ENCODE measurements at places on chromosomes 3 and 15. TPM values are rescaled to one million over a fixed set of nuclear protein-coding genes. Genes with fewer than 3 reads are reported as not detected.

SEMA6D gene
- total RNA-seq = 0.44 TPM

SATB1 gene
- 4.2 TPM for total RNA-seq

MKRN3 gene
- total RNA-seq = 0.65 TPM

GHSR gene
- total RNA-seq = not detected

NMB gene
- total RNA-seq = 4.6 TPM

SEMA3B gene
- total RNA-seq = 0.60 TPM

CCDC9B gene
- 8.9 TPM for total RNA-seq

WDR93 gene
- not detected for total RNA-seq

ANKUB1 gene
- total RNA-seq = not detected

VGLL3 gene
- total RNA-seq = 0.22 TPM

ZPLD1 gene
- not detected for total RNA-seq

ZNF620 gene
- 6.5 TPM for total RNA-seq

MELTF gene
- 0.40 TPM for total RNA-seq

CIP2A gene
- 5.0 TPM for total RNA-seq

AHSG gene
- not detected for total RNA-seq

GOLGA6L7 gene
- not detected for total RNA-seq

TIMMDC1 gene
- 25.3 TPM for total RNA-seq

ADGRG7 gene
- not detected for total RNA-seq

MINAR1 gene
- total RNA-seq = 0.44 TPM

LIPH gene
- not detected for total RNA-seq

ZNF80 gene
- total RNA-seq = not detected

ISLR gene
- total RNA-seq = not detected

CAND2 gene
- total RNA-seq = 1.5 TPM

GPR27 gene
- total RNA-seq = not detected

IL17RE gene
- total RNA-seq = under 0.01 TPM

DAPK2 gene
- 13.5 TPM for total RNA-seq

BTLA gene
- total RNA-seq = not detected

DYNLT2B gene
- 5.9 TPM for total RNA-seq

FBXL22 gene
- total RNA-seq = 0.20 TPM

GRAMD1C gene
- total RNA-seq = 25.6 TPM

WNT7A gene
- not detected for total RNA-seq

PLAAT1 gene
- 0.20 TPM for total RNA-seq

PLSCR4 gene
- total RNA-seq = 494 TPM

CCR8 gene
- not detected for total RNA-seq

Data from lung microvascular endothelial cell (primary cell).